Fibroblast of lung (primary cell): ENCODE measurements at places on chromosomes 7 and 10. TPM values are rescaled to one million over a fixed set of nuclear protein-coding genes. Genes with fewer than 3 reads are reported as not detected.

Gene CDH23
- 0.17 and 0.51 TPM in 2 replicates for total RNA-seq

Gene RARRES2
- 65.6 and 174 TPM in 2 replicates for total RNA-seq

Gene DLX5
- total RNA-seq = 0.17 TPM in 1 of 2 replicates, not detected in the other

Gene NCF1
- total RNA-seq = under 0.01 TPM in 1 of 2 replicates, not detected in the other

Gene GBX1
- not detected in 2 replicates for total RNA-seq

Gene MICALL2
- total RNA-seq = 48.0 and 60.1 TPM in 2 replicates

Gene PRKCQ
- under 0.01 and 0.26 TPM in 2 replicates for total RNA-seq

Gene HIBADH
- total RNA-seq = 69.3 and 88.7 TPM in 2 replicates

Gene FEZF1
- total RNA-seq = not detected in 2 replicates

Gene ADRA2A
- under 0.01 TPM in 2 replicates for total RNA-seq

Gene TNS3
- 52.6 and 88.8 TPM in 2 replicates for total RNA-seq

Gene CDK13
- total RNA-seq = 76.3 and 76.8 TPM in 2 replicates

Gene MEPCE
- total RNA-seq = 24.4 and 26.6 TPM in 2 replicates

Gene HOGA1
- 1.0 and 1.5 TPM in 2 replicates for total RNA-seq

Gene ELOVL3
- 0.26 and 0.66 TPM in 2 replicates for total RNA-seq

Gene ZNF488
- total RNA-seq = under 0.01 TPM in 1 of 2 replicates, not detected in the other

Gene LIPN
- total RNA-seq = not detected in 2 replicates

Gene LAMB1
- total RNA-seq = 440 and 516 TPM in 2 replicates

Gene PNLIPRP2
- not detected in 2 replicates for total RNA-seq

Gene PALD1
- total RNA-seq = 0.26 and 0.33 TPM in 2 replicates

Gene AFAP1L2
- total RNA-seq = 0.17 and 0.77 TPM in 2 replicates

Gene SPDYE2
- not detected in 2 replicates for total RNA-seq

Gene GIMAP5
- total RNA-seq = not detected in 2 replicates

Gene CALCR
- not detected in 2 replicates for total RNA-seq

Gene TMEM139
- total RNA-seq = under 0.01 TPM in 1 of 2 replicates, not detected in the other

Gene MLLT10
- 33.1 and 56.3 TPM in 2 replicates for total RNA-seq

Gene HOXA4
- total RNA-seq = 0.33 and 0.51 TPM in 2 replicates

Gene ZNF727
- total RNA-seq = 1.5 and 6.4 TPM in 2 replicates

Gene MUC12
- total RNA-seq = 0.50 and 0.51 TPM in 2 replicates

Gene MRLN
- not detected in 2 replicates for total RNA-seq

Gene TSPAN12
- 1.5 and 1.7 TPM in 2 replicates for total RNA-seq

Gene CRYGN
- total RNA-seq = 0.26 and 0.50 TPM in 2 replicates

Gene RABGEF1
- total RNA-seq = 40.1 and 47.9 TPM in 2 replicates

Gene ADAM8
- 1.0 and 2.0 TPM in 2 replicates for total RNA-seq

Gene SMKR1
- total RNA-seq = 0.51 and 3.5 TPM in 2 replicates

Gene WNT8B
- total RNA-seq = not detected in 2 replicates

Gene LIPM
- not detected in 2 replicates for total RNA-seq

Gene KIAA1217
- total RNA-seq = 0.26 and 1.5 TPM in 2 replicates

Gene DENND2A
- total RNA-seq = 39.0 and 40.8 TPM in 2 replicates

Gene COL13A1
- 6.4 and 7.4 TPM in 2 replicates for total RNA-seq

Gene C10orf95
- total RNA-seq = under 0.01 and 0.17 TPM in 2 replicates

Gene MTERF1
- total RNA-seq = 9.8 and 10.9 TPM in 2 replicates

Gene TAS2R41
- total RNA-seq = not detected in 2 replicates

Gene PRSS37
- not detected in 2 replicates for total RNA-seq

Gene PALS2
- total RNA-seq = 18.5 and 27.0 TPM in 2 replicates

Gene GRID1
- 0.33 and 0.51 TPM in 2 replicates for total RNA-seq

Gene C10orf143
- 0.51 and 2.0 TPM in 2 replicates for total RNA-seq

Gene NKX2-3
- not detected in 2 replicates for total RNA-seq

Gene CYP2E1
- 0.26 and 0.50 TPM in 2 replicates for total RNA-seq

Gene ENKUR
- total RNA-seq = under 0.01 and 0.17 TPM in 2 replicates

Gene OR6V1
- total RNA-seq = not detected in 2 replicates

Gene NME8
- total RNA-seq = not detected in 2 replicates

Gene MDFIC
- 41.6 and 67.4 TPM in 2 replicates for total RNA-seq

Gene HNRNPH3
- 36.5 and 36.7 TPM in 2 replicates for total RNA-seq

Gene TET1
- total RNA-seq = 3.3 and 3.6 TPM in 2 replicates

Gene DYDC2
- not detected in 2 replicates for total RNA-seq
